Activated T-cell treated with anti-CD3 and anti-CD28 coated beads, Interleukin-2, amount 50 U/mL, for 4 hours (primary cell): ENCODE measurements at places on chromosomes 5 and 9.

GRCh38 chr5:142482207-142482606 is 157.4 kb upstream of the SPRY4 start:
- DNase-seq = no peak

DNA sequence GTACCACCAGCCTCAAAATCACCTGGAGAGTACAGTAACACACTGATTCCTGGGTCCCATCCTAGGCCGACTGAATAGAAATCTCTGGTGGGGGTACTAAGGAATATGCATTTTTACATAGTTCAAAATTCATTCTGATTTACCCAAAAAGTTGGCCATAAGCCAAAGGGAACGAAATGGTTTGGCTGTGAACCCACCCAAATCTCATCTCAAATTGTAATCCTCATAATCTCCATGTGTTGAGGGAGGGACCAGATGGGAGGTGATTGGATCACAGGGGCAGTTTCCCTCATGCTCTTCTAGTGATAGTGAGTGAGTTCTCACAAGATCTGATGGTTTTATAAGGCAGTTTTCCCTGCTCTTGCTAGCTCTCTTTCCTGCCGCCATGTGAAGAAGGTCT is 31.1 kb downstream of the MEGF9 start:
- no peak for DNase-seq

DNA sequence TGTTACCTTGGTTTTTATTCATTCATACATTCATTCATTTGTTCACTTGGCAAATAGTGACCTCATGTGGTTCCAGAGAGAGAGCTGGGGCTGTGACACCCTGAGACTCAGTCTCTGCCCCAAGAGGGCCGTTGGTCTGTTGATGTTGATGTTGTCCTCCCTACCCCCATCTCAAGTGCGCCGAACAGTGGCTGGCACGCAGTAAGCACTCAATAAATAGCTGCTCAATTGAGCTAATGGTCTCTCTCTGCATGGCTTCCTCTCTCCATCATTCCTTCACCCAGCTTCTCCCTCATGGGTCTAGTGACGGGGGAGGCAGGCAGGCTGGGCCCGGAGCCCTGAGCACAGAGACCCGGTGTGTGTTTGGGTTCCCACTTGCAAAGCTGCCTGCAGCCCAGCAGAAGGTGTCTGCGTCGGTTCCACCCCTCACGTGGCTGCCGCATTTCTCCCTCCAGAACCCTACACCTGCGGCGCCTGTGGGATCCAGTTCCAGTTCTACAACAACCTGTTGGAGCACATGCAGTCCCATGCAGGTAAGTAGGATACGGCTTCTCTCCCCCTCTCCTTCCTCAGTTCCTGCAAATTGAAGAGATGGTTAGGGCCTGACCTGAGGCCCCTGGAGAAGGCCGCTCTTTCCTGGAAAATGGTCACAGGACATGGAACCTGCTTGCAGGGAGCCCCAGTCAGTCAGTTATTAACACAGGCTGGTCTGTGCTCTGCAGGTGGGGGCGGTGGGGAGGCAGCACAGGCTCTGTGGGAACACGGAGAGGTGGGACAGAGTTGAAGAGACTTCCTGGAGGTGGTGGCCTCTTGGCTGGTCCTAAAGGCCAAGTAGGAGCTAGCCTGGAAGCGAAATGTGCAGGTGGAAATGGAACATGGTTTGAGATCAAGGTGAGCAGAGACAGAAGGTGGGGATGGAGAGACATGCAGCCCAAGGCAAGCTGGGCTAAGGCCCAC is 42.0 kb downstream of the AMBP start:
- DNase-seq = no peak

DNA sequence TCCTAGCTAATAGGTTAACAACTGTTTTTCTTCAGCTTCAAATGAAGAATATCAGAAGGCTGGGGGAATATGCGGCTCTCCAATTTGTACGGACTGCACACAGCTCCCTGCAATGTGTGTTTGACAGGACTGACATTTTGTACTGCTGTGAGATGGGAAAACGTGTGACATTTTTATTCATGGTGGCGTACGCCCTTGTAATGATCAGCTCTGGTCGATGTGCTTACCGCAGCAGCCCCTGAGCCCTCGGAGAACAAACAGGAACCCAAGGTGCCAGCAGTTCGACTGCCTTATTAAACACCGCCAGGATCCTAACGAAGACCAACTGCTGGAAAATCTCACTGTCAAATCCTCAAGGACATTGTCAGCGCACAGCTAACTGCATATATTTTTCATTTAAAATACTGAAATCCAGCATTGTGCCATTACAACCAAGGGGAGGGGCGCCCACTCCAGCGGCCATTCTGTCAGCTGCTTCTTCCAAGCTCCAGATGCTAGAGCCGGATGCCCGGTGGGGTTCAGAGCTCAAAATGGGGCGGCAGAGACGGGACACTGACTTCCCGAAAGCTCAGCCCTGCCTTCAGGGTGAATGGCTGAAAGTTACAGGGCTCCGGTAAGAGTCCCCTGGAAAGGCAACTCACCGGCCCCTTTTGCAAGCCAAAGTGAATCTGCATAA is 66.8 kb downstream of the CRB2 start:
- no peak for DNase-seq

DNA sequence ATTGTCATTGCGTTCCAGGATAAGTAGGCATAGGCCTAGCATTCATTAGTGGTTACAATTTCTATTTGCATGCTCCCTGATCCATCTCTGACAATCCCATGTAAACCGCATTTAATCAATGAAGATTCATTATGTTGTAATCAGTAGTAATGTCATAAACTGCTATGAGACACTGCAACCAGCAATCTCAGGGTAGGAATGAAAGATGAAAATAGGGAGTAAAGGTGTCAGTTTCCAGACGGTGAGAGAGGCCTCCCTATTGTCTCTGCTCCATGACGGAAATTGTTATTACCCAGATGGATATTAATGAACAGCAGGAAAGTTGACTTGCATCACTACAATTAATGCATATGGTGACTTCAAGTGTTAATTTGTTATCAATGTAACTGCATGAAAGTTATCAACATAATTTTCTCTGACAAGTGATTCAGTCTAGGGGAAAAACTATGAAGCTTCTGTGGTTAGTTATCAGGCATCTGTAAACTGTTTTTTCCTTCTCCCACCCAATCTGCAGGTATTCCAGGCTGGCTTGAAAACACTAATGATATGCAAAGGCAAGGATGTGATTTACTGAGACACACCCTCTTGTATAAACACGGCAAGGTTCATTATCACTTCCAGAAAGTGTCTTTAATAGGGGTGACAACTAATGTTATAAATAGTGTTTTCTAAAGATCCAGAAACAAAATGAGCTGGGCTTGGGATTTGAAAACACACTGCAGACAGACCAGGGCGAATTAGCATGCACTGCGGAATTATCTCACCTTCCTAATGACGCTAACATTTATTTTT is 73.5 kb downstream of the ZNF622 start:
- DNase-seq = no peak

DNA sequence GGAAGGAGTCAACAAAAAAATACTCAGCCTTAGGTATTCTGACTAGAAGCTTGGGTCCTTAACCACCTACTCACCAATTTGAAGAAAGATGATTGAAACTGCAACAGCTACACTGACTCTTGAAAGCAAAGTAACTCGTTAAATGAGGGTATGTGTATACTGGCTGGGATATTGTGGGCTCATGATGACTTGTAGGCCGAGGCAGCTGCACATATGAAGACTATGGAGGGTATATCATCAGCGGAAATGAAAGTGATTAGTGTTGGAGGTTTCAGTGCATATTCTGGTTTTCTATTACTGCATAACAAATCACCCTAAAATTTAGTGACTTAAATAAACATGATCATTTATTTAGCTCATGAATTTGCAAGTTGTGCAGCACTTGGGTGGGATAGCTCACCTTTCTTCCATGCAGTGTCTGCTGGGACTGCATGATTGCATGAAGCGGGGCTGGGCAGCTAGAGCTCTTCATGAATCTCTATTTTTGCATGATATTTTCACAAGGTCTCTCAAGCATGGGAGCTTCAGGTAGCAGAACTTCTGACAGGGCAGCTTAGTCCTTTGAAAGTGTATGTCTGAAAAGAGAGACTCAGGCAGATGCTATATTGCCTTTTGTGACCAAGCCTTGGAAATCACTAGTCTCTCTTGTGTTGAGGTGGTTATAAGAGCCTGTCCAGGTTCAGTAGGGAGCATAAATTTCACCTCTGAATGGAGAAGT is 96.1 kb upstream of the CDKN2B start:
- no peak for DNase-seq

DNA sequence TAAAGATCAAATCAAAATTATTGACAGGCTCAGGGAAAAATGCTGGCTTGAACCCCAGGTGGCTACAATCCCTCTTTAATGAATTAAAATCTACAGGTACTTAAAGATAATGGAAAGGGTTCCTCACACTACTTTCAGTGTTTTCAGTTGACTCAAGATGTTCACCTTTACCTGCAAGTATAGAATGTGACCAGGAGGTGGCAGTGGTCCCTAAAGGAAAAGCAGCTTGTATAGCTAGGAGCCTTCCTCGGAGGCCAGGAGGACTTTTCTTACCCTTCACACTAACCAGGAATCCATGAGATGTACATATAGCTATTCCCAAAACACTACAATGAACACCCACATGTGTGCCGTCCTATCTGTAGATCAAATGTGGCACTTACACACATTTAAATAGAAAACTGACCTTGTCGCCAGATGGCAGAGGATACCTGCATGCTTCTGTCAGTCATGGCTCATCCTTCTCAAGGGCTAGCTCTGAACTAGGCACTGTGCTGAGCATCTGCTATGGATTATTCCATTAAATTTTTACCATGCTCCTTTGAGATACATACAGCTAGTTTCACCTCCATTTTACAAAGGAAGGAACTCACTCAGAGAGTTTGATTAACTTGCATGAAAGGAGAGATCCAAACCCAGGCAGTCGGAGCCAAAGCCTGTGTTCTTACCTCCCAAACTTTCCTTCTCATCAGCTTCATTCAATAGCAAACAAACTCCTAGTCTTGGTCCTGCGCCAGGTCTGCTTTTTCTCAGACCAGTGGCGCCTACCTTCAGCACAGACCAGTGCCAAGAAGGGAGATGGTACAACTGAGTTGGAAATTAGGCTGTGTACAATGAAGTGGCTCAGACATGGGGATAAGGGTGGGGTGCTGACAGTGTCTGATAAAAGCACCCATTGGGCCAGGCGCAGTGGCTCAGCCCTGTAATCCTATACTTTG is 24.5 kb downstream of the C9orf152 start:
- peak; percentile 22 for DNase-seq

GRCh38 chr5:17203329-17204132 is 13.9 kb upstream of the BASP1 start:
- no peak for DNase-seq

GRCh38 chr9:94991961-94992907 is 265.7 kb downstream of the AOPEP start:
- no peak for DNase-seq

DNA sequence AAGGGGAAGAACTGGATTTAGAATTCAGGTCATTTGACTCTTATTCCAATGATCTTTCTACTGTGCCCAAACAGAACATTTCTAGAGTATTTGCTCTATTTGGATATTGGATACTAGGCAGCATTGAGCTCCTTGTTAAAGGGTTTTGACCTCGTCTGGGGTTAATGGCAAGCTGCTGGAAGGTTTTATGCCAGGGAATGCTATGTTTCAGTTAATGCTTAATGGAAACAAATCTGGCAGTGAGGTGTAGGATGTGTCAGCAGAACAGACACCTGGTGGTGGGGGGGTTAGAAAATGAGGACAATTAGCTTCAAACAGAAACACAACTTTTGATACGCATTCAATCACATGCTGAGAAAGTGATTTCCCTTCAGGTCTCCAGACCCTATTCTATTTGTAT is 51.5 kb downstream of the AGXT2 start:
- DNase-seq = no peak

DNA sequence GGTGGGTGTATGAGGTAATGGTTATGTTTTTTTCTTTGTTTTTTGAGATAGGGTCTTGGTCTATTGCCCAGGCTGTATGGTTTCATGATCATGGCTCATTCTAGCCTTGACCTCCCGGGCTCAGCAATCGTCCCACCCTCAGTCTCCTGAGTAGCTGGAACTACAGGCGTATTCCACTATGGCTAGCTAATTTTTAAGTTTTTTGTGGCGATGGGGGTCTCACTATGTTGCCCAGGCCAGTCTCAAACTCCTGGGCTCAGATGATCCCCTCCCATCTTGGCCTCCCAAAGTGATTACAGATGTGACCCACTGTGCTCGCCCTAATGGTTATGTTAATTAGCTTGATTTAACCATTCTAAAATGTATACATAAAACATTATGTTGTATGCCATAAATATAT is 5.6 kb downstream of the CNTLN start:
- no peak for DNase-seq

- DNase-seq = no peak
These were observed 36.8 kb upstream of the GLIPR2 start for GRCh38 chr9:36099718-36100117.

GRCh38 chr5:76703707-76704106 is 12.2 kb upstream of the F2R start:
- no peak for DNase-seq

GRCh38 chr9:38344566-38345324 is 47.8 kb upstream of the ALDH1B1 start:
- no peak for DNase-seq

DNA sequence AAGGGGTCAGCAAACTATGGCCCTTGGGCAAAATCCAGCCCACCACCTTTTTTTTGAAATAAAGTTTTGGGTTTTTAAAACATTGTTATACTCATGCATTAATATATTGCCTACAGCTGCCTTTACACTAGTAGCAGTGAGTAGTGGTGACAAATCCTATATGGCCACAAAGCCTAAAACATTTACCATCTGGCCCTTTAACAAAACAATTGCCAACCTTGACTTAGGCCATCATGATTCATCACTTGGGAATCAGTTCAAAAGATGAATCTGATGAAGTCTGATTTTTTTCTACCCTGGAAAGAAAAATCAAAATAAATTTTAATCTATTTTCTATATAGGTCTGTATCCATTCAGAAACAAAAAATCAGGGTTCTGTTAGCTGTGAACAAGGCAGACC is 484.9 kb downstream of the BNC2 start:
- no peak for DNase-seq

DNA sequence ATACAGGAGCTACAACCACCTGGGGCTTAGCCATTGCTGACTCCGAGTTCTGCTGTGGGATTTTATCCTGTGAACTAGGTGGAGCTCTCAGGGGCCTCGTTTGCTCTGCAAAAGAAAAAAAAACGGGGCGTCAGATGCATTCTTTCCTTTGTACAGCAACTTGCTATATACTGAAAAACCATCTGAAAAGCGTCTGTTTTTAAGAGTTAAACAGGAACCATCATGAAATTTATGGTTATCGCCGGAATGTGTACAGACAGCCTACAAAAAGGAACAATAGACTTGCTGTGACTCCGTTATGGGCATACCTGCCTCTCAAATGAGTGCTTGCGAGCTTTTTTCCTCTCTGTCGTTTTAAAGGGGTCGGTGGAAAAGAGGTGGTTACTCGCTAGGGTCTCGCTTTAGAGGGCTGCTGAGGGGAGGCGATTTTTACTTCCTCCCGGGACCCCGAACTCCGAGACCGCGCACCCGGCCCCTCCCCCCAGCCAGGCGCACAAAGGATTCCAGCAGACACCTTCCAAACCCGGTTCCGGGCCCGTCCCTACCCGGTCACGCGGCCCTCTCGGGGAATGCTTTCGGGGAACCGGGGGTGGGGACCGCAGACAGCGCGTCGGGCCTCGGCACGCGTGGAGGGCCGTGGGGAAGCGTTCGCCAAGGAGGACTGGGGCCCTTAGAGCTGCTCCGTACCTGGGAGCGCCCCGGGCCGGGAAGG is 826 bp downstream of the PAIP1 start:
- DNase-seq = peak; percentile 51
